ENCODE measurements at places on chromosomes 7 and 10. TPM values are rescaled to one million over a fixed set of nuclear protein-coding genes. Genes with fewer than 3 reads are reported as not detected.

DNA sequence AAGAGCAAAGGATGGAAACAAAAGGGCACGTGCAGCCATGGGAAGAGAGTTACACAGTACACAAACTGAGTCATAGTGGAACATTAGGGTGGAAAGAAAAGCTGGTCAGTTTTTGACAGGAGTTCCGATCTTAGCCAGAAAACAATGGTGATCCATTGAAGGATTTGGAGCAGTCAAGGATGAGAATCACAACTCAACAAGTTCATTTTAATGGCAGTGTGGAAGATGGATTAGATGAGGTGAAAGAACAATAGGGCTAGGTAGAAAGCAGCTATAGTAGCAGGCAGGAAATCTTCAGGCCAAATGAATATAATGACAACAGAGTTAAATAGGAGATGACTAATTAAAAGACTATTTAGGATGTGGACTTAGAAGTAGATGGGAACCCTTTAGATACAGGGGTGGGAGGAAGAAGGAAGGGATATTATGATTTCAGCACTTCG is 136.3 kb downstream of the DOCK4 start:
- no peak for DNase-seq
- peaks cover 12% of the 10 kb centered on the region for H3K27me3 ChIP-seq
- H3K4me1 ChIP-seq = no peaks in the 10 kb centered on the region
- H3K4me3 ChIP-seq = no peak overlapping the region
- H3K36me3 ChIP-seq = no peaks in the 10 kb centered on the region

GRCh38 chr10:81179805-81180452 is 642.2 kb downstream of the SH2D4B start:
- no peaks in the 10 kb centered on the region for H3K4me1 ChIP-seq
- no peaks in the 10 kb centered on the region for H3K36me3 ChIP-seq
- no peak overlapping the region for H3K4me3 ChIP-seq
- no peak for DNase-seq
- no peaks in the 10 kb centered on the region for H3K27me3 ChIP-seq
- H3K27ac ChIP-seq = no peak overlapping the region

DNA sequence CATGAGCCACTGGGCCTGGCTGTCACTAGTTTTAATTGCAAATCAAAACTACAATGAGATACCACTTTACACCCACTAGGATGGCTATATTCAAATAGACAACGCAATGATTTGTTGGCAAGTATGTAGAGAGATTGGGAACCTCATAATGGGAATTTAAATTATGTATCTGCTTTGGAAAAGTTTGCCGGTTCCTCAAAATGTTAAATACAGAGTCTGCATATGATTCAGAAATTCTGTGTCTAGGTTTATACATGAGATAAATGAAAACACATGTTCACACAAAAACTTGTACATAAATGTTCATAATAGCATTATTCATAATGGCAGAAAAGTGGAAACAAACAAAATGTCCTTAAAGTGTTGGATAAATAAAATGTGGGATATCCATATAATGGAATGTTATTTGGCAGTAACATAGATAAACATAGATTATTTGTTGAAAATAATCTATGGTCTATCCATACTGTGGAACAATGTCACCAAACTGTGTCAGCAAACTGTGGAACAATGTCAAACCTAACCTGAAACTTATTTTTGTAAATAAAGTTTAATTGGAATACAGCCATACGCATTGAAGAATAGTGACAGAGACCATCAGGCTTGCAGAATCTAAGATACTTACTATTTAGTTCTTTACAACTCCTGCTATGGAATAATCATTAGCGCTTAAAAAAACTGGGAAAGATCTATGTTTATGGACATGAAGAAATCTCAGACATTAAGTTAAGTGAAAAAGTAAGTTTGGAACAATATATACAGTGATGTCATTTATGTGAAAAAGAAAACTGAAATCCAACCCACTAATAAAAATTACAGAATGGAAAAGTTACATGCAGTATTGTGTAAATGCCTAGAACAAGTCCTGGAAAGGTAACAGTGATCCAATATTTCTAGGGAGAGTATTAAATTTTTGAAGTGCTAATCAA is 70.9 kb downstream of the CCDC7 start:
- DNase-seq = no peak
- H3K4me1 ChIP-seq = no peaks in the 10 kb centered on the region
- H3K4me3 ChIP-seq = no peak overlapping the region
- H3K27ac ChIP-seq = no peak overlapping the region

DNA sequence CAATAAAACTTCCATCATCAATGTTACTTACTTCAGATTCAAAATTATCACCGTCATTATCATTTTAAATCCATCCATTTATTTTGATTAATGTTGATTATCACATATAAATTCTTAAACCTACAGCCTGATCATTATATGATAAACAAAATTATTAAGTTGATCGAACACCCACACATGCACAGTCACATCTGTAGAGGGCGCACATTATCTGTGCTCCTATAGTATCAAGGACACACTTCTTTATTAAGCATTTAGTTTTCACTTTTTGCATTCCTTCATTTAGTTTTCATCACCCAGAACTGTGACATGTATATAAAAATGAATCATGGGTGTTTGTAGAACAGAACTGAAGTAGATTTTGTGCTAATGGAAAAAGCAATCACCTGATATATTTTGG is 26.2 kb upstream of the ZNF716 start:
- H3K27me3 ChIP-seq = no peaks in the 10 kb centered on the region
- H3K4me3 ChIP-seq = no peak overlapping the region
- H3K27ac ChIP-seq = no peak overlapping the region

DNA sequence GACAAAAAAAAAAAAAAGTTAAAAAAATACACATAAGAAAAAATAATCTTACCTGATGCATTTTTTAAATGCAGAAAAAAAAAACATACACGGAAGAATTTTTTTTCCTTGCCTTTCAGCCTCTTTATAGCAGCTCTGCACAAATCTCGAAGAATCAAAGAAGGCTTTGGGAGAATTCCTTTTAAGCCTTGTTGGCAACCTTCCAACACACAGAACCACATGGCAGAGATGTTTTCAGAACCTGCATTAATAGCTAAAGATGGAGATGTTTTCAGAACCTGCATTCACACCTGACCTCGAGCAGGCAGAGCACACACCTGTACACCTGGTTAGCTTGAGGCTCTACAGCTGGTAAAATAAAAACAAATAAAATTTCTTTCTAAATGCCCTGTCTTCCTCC is 65.6 kb downstream of the DOCK4 start:
- peaks cover 2% of the 10 kb centered on the region for H3K27me3 ChIP-seq
- no peaks in the 10 kb centered on the region for H3K4me1 ChIP-seq
- no peak overlapping the region for H3K4me3 ChIP-seq

- peaks cover 25% of the 10 kb centered on the region for H3K27me3 ChIP-seq
- H3K4me1 ChIP-seq = peaks cover 2% of the 10 kb centered on the region
- no peaks in the 10 kb centered on the region for H3K36me3 ChIP-seq
- DNase-seq = peak; percentile 13
- H3K4me3 ChIP-seq = no peak overlapping the region
Measured at GRCh38 chr10:4767033-4767814, 58.8 kb upstream of the AKR1E2 start.

DNA sequence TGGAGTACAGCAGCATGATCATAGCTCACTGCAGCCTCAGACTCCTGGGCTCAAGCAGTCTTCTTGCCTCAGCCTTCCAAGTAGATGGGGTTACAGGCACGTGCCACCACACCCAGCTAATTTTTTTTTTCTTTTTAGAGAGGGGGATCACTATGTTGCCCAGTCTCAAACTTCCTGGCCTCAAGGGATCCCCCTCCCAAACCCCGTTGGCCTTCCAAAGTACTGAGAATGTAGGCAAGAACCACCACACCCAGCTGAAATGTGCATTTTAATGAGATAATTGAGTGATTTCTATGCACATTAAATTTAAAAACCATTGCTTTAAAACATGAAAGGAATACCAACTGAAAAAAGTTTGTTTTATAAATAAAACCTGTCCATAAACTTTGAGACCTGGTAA is 25.6 kb downstream of the MARCHF5 start:
- no peak for DNase-seq
- H3K4me1 ChIP-seq = peaks cover 4% of the 10 kb centered on the region

- H3K27me3 ChIP-seq = no peaks in the 10 kb centered on the region
- no peak overlapping the region for H3K4me3 ChIP-seq
- peaks cover 3% of the 10 kb centered on the region for H3K4me1 ChIP-seq
Measured at GRCh38 chr7:157832866-157833607, 496.2 kb downstream of the DNAJB6 start.

DNA sequence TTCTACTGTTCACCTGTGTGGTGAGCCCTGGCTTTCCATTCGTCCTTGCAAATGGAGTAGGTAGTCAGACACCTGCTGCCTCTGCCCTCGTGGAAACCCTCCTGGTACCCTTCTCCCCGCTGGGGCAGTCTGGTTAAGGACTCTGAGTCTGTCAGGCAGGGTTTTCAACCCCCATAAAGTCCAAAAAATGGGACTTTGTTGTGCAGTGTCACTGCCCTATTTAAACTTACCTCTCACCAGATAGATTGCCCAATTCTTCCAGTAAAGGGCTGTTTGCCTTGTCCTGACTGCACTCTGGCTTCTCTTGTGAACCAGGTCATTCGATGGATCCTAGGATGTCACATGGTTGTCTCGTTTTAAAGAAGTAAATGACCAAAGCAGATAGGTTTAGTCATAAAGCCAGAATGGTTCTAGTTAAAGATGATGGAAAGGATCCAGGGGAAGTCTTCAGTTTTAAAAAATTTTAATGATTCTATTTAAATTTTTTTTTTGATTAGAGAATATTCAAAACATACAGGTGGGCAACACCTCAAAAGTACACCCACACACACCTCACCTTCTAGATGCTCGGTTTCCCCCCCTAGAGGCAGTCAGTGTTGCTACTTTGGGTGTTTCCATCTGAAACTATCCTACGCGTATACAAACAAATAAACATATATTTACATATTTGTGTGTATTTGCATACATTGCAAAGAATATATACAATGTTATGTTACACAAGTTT is 22.0 kb downstream of the TMEM176B start:
- H3K27ac ChIP-seq = no peak overlapping the region
- peaks cover 1% of the 10 kb centered on the region for H3K36me3 ChIP-seq
- no peak overlapping the region for H3K4me3 ChIP-seq

DNA sequence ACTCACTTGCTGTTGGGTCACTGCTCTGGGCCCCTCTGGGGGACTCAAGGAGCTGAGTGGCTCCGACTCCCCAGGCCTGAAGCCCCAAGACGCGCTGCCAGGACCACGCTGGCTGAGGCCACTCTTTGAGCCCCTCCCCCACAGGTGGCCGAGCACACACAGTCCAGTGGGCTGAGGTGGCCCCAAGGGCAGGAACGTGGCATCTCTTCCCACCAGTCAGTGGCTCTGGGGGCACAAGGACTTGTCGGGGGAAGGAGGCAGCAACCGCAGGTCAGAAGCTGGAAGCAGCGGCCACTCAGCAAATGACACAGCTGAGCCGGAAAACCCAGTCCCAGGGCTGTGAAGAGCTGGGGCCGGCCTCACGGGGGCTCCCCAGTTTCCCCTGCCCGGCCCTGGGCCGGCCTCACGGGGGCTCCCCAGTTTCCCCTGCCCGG is 24.1 kb downstream of the GRIFIN start:
- peak overlapping the region; percentile 49 for H3K4me3 ChIP-seq
- peaks cover 6% of the 10 kb centered on the region for H3K4me1 ChIP-seq
- H3K27ac ChIP-seq = peak overlapping the region; percentile 46
- no peaks in the 10 kb centered on the region for H3K36me3 ChIP-seq
- H3K27me3 ChIP-seq = peaks cover 2% of the 10 kb centered on the region

GRCh38 chr10:125260260-125260659 is 99.9 kb upstream of the CTBP2 start:
- no peak for DNase-seq
- peaks cover 5% of the 10 kb centered on the region for H3K27me3 ChIP-seq
- peaks cover 6% of the 10 kb centered on the region for H3K4me1 ChIP-seq
- no peaks in the 10 kb centered on the region for H3K36me3 ChIP-seq
- H3K4me3 ChIP-seq = no peak overlapping the region

- no peak for DNase-seq
- H3K27me3 ChIP-seq = no peaks in the 10 kb centered on the region
- H3K36me3 ChIP-seq = peaks cover 43% of the 10 kb centered on the region
- H3K4me1 ChIP-seq = peaks cover 33% of the 10 kb centered on the region
Measured at GRCh38 chr7:127809261-127809702, 157.3 kb downstream of the SND1 start.

GRCh38 chr10:48545462-48546145 is 59.3 kb downstream of the ARHGAP22 start:
- H3K36me3 ChIP-seq = no peaks in the 10 kb centered on the region
- no peak overlapping the region for H3K27ac ChIP-seq
- no peak for DNase-seq
- no peak overlapping the region for H3K4me3 ChIP-seq

DNA sequence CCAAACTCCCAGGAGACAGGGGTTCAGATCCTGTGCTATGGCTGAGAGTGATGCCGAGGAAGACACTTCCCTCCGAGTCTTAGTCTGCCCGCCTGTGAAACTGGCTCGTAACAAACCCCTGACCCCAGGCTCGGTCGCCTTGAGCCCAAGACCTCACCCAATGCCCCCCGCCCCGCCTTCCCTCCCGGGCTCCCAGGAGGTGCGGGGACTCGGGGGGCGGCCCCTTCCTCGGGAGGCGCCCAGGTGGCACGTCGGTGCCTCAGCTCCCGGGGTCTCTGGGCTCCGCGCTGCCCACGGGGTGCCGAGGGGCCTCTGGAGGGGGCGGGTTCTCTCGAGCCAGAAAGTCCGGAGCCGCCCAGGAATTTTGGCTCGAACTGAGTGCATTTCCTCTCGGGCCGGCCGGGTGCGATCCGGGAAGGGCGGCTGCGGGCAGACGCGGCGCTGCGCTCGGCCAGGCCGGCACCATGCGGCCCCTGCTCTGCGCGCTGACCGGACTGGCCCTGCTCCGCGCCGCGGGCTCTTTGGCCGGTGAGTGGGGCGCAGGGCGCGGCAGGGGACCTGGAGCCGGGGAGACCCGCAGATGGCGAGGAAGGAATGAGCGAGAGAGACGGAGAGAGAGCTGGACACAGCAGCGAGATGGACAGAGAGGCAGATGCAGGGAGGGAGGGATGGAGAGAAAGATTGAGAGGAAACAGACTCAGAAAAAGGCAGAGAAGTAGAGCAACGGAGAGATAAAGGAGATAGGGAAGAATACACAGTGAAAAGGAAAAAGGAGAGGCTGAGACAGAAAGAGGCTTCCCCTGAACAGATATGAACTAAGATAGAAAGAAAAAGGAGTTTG is at the start of gene PLAC9:
PLAC9 (plus strand) TSS at position 432 of the 841 bp plus-strand sequence; CDS start at position 465, 33 bp downstream.
- peaks cover 22% of the 10 kb centered on the region for H3K27me3 ChIP-seq
- DNase-seq = no peak
- H3K4me1 ChIP-seq = peaks cover 2% of the 10 kb centered on the region
- no peaks in the 10 kb centered on the region for H3K36me3 ChIP-seq

- peaks cover 79% of the 10 kb centered on the region for H3K4me1 ChIP-seq
- no peak overlapping the region for H3K4me3 ChIP-seq
- H3K27me3 ChIP-seq = no peaks in the 10 kb centered on the region
- H3K36me3 ChIP-seq = peaks cover 2% of the 10 kb centered on the region
- DNase-seq = no peak
Measured at GRCh38 chr10:124654686-124655085, 89.5 kb downstream of the FAM53B start.

The NUTM2D gene
- 0.74 TPM for total RNA-seq

The NEBL gene
- total RNA-seq = 0.07 TPM

The CCL24 gene
- not detected for total RNA-seq

The PAPOLB gene
- not detected for total RNA-seq

The H2BK1 gene
- total RNA-seq = not detected

The SUN3 gene
- total RNA-seq = not detected

The TUBAL3 gene
- total RNA-seq = not detected
